Left renal cortex interstitium (tissue), 4 donors: ENCODE measurements at places on chromosomes 5 and 9. TPM values are rescaled to one million over a fixed set of nuclear protein-coding genes. Genes with fewer than 3 reads are reported as not detected.

The CCL28 gene
- 2.2 TPM for polyA plus RNA-seq

DNA sequence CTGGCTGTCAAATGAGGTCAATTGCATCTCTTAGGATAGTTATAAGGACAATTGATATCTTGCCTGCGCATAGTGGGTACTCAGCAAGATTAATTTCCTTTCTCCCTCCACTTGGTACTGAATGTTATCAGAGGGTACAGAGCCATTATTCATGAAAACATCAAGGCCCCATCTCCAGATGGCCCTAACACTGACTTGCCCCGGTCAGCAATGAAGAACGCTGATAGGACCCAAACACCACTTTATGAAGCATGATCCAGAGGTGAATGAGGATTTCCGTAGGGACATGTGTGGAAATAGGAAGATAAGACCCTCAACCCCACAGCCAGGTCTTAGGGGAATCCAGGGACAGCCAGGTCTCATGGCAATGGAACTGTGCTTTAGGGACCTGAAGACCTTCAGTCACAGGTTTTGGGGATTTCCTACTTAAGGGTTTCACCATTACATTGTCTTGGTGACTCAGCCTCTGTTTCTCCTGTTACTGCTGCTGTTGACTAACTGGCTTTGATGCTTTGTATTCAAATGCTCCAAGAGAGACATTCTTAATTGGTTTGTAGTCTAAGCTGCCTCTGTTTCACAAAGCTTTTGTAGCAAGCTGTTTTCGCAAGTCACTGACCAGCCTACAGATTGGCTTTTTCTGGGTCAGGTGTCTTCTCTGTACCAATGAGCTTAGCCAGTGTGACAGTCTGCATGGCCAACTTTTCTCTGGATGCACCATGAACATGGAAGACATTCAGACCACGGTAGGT is 35.3 kb upstream of the IQGAP2 start:
- no peak for DNase-seq

- no peak for DNase-seq
Measured at GRCh38 chr5:923281-923873, 30.7 kb downstream of the TRIP13 start.

The UCK1 gene
- polyA plus RNA-seq: 39.4 TPM

The IFNB1 gene
- polyA plus RNA-seq: not detected

The SLC4A9 gene
- 46.5 TPM for polyA plus RNA-seq

- DNase-seq: no peak
Measured at GRCh38 chr5:164649266-164649665, 1143.8 kb downstream of the MAT2B start.

DNA sequence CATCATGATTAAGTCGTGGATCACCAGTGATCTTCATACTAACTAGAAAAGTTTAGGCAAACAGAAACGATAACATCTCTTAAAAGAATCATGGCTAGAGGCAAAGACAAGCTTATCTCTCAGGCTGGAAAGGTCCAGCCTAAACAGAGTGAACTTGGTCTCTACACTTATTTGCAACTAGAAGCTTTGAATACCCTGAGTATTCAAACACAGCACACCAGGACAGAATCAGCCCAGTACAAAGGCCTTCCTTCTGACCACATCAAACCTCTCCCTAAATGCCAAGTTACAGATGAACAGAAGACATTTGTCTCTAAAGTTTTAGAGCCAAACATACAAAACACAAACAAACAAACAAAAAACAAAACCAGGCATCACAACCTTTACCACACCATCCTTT is 57.2 kb downstream of the ELAVL2 start:
- no peak for DNase-seq

DNA sequence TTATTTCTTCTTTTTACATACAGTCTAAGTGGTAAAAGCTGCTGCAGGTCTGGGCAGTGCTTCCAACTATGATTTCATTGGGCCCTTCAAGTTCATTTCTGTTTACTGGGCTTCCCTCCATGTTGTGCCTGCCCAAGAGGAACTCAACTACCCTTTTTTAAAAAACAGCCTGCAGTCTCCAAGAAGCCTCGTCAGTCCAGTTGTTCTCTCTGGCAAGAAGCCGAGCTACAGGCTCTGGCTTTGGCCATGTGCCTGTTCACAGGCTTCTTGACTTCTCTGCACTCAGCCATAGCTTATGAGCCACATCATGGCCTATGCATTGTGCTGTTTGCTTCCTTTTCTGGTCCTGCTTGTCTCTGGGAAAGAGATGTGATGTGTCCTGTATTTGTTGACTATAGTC is 119.7 kb upstream of the PJA2 start:
- DNase-seq: no peak

DNA sequence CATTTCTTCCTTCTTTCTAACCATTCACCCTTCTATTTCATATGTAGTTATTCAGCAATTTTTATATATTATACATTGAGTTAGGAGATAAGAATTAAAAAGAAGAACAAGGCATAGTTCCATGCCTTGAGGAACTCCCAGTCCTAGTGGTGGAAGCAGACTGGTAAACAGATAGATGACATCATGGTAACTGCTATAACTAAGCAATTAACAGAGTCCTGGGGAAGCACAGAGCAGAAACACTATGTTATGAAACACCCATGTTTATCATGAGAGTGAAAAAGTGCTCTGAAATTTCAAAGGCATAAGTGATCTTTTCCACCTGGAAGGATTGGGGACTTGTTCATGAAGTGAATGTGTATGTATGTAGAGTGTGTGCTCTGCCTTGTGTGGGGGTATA is 14.6 kb downstream of the PAPPA start:
- DNase-seq: no peak

DNA sequence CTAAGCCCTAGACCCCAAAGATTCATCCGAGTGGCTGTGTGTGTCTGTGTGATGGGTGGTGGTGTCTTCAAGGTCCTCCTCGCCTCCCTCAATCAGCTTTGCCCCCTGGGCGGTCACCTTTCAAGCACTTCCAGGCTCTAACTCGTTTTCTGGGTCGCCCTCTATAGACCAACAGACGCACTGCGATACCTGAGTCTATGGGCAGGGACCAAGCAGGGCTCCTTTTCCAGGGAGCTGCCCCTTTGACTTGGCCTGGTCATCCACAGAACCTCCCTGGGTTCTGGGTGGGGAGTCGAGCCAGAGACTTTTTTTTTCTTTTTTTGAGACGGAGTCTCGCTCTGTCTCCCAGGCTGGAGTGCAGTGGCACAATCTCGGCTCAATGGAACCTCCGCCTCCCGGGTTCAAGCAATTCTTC is 1.1 kb downstream of the SLC27A4 start:
- DNase-seq: no peak

DNA sequence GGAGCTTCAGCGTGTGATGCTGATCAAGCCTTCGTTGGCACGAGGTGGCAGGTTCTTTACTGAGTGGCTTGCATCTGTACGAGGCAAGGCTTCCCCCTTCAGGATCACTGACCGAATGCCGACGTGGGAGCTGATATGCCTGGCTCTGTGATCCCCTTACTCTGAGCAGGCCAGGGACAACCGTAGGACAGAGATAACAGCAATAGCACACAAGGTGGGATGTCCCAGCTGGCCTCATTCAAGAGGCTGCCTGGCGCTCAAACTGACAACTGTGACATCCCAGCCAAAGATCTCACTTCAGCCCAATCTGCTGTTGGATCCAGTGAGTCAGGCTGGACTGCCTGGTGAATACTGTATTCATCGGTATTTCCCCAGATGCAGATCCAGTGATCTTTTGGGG is 199.4 kb upstream of the PANK3 start:
- DNase-seq: no peak

The CCIN gene
- polyA plus RNA-seq: 0.61 TPM

DNA sequence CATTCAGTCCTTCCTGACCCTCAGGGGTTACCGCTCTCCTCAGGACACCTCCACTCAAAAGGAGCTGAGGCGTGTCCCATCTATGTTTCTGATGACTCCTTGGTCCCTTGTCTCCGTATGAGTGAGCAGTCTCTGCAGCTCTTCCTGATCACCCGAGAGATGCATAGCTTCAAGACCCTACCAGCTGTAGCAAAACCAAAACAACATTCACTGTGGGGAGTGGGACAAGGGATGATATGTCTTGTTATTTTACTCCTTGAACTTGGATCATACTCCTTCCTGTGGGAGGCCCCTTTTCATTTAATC is 14.4 kb downstream of the GLDC start:
- no peak for DNase-seq

The SLC6A7 gene
- 0.08 TPM for polyA plus RNA-seq

The CDO1 gene
- polyA plus RNA-seq: 19.2 TPM

DNA sequence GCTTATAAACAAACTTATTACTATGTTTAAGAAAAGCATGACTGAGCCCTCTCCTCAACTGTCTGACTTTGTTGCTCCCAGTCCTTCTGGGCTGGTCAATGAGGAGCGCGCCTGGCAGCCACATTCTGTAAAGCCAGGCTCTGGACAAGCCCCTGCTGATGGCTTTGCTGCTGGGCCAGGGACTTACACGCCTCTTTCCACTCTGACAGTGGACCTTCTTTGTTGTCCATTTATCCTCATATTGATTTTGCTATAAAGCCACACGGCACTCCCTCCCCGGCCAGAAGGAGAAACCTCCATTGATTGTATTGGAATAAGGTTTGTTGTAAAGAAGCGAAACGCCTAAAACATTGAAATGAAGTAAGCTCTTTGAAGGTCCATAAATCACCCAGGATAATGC is 50.6 kb downstream of the C5orf15 start:
- no peak for DNase-seq

- no peak for DNase-seq
Measured at GRCh38 chr9:3931996-3932906, 367.6 kb downstream of the GLIS3 start.

DNA sequence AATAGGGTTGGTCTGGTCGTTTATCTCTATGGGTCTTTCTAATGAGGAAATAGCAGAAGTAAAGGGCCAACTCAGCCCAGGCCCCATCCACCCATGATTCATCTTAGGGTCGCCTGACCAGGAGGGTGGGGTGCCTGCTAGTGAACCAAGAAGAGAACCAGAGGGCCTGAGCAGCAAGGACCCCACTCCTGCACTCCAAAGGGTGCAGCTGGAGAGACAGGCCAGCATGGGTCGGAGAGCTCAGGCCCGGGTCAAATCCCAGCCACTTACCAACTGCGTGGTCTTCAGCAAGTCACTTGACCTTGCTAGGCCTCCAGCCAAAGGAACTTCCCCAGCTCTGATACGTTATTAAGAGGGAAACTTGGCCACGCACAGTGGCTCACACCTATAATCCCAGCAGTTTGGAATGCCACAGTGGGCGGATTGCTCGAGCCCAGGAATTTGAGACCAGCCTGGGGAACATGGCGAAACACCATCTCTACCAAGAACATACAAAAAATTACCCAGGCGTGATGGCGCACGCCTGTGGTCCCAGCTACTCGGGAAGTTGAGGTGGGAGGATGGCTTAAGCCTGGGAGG is 4.3 kb downstream of the BBLN start:
- DNase-seq: no peak

DNA sequence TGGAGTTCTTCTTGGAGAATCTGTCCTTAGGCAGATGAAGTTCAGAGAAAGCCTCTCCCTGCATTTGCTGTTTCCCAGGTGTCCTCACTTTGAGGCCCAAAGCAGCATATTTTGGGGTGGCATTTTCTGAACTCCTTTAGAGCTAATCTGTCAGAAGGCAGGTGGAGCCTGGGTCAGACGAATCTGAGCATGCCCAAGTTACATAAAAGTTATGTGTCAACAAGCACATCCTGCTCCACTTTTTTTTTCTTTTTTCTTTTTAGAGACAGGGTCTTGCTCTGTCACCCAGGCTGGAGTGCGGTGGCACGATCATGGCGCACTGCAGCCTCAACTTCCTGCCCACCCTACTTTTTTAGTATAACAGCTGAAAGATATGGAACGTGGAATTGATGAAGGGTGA is 41.3 kb upstream of the HSPA9 start:
- no peak for DNase-seq

GRCh38 chr5:56003179-56003578 is 8.4 kb upstream of the IL6ST start:
- DNase-seq: no peak

The SPINK6 gene
- polyA plus RNA-seq: not detected

The RNF180 gene
- polyA plus RNA-seq: 9.4 TPM

The HABP4 gene
- 20.0 TPM for polyA plus RNA-seq

- DNase-seq: no peak
Measured at GRCh38 chr5:131538177-131538593, 96.8 kb downstream of the RAPGEF6 start.

DNA sequence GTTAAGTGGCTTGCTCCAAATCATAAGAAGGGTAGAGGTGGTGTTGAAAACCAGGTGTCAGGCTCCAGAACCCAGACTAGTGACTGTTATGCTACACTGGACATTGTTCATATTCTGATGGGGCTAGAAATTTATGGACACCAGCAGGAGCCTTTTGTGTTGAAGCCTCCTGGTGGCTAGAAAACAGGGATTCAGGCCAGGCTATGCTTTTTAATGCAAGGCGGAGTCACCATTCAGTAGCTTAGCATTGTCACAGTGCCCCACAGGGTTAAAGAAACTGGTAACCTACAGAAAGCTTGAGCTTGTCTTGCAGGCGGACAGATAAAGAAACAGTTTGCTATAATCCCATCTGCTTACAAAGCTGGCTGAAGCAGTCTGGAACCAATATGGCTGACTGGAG is 23.0 kb upstream of the GOLM1 start:
- no peak for DNase-seq

DNA sequence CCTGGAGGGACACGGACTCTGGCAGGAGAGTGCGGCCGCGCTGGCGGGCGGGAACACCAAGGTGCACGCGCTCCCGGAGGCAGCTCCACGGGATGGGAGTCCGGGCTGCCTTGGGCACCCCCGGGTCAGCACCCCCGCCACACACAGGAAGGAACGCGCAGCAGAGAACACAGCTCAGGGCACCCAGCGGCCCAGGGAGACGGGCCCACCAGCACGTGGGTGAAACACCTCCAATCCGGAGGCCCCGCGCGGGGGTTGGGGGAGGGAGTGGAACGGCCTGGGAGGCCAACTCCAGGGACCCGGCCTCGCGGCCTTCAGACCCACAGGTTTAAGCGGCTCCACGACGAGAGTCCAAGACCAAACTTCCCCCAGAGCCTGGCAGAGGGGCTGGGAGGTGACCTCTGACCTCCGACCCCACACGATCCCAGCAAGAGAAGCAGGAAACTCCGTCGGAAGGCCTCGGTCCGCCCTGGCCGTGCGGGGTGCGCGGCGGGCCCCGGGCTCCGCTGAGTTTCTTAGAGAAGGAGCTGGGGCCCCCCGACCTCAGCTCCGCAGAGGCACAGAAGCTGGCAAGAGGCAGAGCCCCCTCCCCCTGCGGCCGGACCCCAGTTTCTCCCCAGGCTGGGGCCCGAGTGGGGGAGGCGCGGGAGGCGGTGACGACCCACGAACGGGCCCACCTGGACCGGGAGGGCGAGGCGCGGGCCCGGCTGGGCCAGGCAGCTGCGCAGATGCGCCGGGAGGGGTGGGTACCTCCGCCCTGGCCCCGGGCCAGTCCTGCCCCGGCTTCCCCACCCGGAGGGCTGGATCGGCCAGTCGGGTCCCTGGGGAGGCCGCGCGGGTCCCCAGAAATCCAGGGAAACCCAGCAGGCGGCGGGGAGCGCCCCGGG is 851 bp downstream of the NACC2 start:
- no peak for DNase-seq

- DNase-seq: no peak
Measured at GRCh38 chr5:96838201-96839070, 30.7 kb upstream of the ERAP1 start.

The SLCO6A1 gene
- not detected for polyA plus RNA-seq

- no peak for DNase-seq
Measured at GRCh38 chr5:57495285-57496086, 12.9 kb upstream of the ACTBL2 start.

DNA sequence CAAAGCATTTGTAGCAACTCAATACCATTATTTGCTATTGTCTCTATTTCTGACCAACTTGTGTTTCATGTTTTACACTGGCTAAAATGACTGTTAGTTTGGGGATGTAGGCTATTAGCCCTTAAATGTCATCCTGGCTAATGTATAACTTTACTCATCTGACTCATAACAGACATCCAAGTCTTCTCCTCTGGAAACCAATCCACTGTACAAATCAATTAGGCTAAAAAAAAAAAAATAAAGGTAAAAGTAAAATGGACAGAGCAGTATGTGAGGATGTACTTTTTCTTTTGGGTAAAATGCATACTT is 20.6 kb downstream of the MEGF9 start:
- DNase-seq: no peak
